ENCODE measurements at places on chromosomes 2 and 18. TPM values are rescaled to one million over a fixed set of nuclear protein-coding genes. Genes with fewer than 3 reads are reported as not detected.

Gene C2orf74
- 28.1 TPM for total RNA-seq

Gene LYG2
- total RNA-seq, result not detected

Gene EGR4
- total RNA-seq, result under 0.01 TPM

Gene ACYP2
- total RNA-seq, result 9.0 TPM

Gene GNAL
- 0.69 TPM for total RNA-seq

Gene CNDP1
- not detected for total RNA-seq

Gene TCF23
- total RNA-seq, result not detected

Gene MDH1
- total RNA-seq, result 212 TPM

Gene ZC3H6
- total RNA-seq, result 4.3 TPM

Gene DRC1
- under 0.01 TPM for total RNA-seq

Gene RAB3GAP1
- total RNA-seq, result 74.7 TPM

Gene MROH2A
- total RNA-seq, result not detected

Gene TMEM150A
- 7.7 TPM for total RNA-seq

Gene DNAJC5G
- not detected for total RNA-seq

Gene HOXD12
- total RNA-seq, result not detected

Gene CACNB4
- 1.3 TPM for total RNA-seq

Gene SCYGR6
- not detected for total RNA-seq

Gene LIMS4
- total RNA-seq, result 0.77 TPM

Data from bronchial smooth muscle cell (primary cell).